T-helper 17 cell (primary cell): ENCODE measurements at places on chromosomes 5 and 9. TPM values are rescaled to one million over a fixed set of nuclear protein-coding genes. Genes with fewer than 3 reads are reported as not detected.
A peak's percentile ranks its signal among the peaks of the same experiment; 100 is the strongest.

INSL4 gene
- total RNA-seq = 0.16 TPM

FANCG gene
- 23.6 TPM for total RNA-seq

DCTN4 gene
- 88.0 TPM for total RNA-seq

HOMER1 gene
- 2.2 TPM for total RNA-seq

CDKN2A gene
- total RNA-seq = 5.7 TPM

SLC34A1 gene
- total RNA-seq = 0.40 TPM

SPAG8 gene
- total RNA-seq = 0.97 TPM

C9 gene
- total RNA-seq = not detected

CCL27 gene
- not detected for total RNA-seq

RMRP gene
- 7,466 TPM for total RNA-seq

GRCh38 chr9:20396509-20396908 lies 225.8 kb downstream of the MLLT3 start:
- no peak for DNase-seq
- H3K36me3 ChIP-seq = no peaks in the 10 kb centered on the region
- no peaks in the 10 kb centered on the region for H3K27me3 ChIP-seq
- no peak overlapping the region for H3K27ac ChIP-seq

DNA sequence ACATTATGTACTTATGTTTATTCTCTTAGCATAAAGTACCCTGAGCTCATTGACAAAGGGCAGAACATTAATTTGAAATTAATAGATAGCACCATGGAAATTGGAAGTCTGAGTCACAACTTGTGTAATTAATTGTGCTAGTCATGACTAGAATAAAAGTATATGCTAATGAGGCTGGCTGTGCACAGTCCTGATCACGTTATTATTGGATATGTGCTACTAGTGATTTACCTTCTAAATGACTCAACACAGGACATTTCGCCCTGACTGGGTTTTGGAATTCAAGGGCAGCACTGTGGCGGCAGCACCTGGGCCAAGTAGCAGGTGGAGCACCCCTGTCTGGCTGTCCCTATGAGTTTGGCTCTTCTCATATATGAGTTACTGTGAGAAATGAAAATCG lies 341.8 kb downstream of the ICE1 start:
- DNase-seq = no peak
- H3K4me1 ChIP-seq = no peaks in the 10 kb centered on the region
- H3K36me3 ChIP-seq = no peaks in the 10 kb centered on the region
- H3K27ac ChIP-seq = no peak overlapping the region

DNA sequence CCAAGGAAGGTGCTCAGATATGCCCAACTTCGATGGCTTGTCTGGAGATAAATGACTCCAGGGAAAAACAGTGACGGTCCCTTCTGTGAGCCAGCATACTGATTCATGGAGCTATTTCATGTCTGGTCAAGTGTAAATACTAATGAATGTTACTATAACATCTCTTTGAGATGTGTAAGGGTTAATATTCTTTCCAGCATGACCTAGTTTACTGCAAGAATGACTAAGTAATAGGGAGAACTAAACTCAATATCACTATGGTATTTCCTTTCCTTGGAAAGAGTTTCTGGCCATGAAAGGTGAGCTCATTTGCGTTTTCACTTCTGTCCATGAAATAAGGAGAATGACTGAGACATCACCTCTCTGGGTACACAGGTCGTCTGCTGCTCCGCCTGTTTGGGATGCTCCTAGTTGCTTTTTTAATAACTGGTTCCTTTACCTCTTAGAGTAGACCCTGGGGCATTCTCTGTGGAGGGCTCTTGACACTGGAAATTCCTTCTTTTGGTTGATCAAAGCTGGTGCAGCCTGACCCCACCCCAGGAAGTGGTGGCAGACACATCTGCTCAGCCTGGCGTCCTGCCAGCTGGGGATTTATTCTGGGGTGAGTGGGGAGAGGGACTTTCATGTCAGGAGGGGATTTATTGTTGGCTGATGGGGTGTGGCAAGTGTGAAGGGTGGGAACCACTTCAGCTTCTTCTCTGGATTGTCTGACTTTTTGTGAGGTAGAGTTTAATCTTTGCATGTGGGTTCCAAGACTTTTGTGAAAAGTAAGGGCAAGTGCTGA lies 250.0 kb upstream of the MPDZ start:
- H3K27me3 ChIP-seq = no peaks in the 10 kb centered on the region
- no peak overlapping the region for H3K4me3 ChIP-seq
- no peak for DNase-seq
- no peaks in the 10 kb centered on the region for H3K4me1 ChIP-seq
- H3K27ac ChIP-seq = no peak overlapping the region

- H3K4me3 ChIP-seq = no peak overlapping the region
- peaks cover 3% of the 10 kb centered on the region for H3K4me1 ChIP-seq
- no peak for DNase-seq
- peaks cover 11% of the 10 kb centered on the region for H3K27me3 ChIP-seq
These were observed 4.5 kb upstream of the TLE1 start for GRCh38 chr9:81693671-81694378.

- no peak overlapping the region for H3K27ac ChIP-seq
- DNase-seq = no peak
- H3K27me3 ChIP-seq = peaks cover 31% of the 10 kb centered on the region
- H3K4me3 ChIP-seq = no peak overlapping the region
These were observed 76.5 kb upstream of the PJA2 start for GRCh38 chr5:109486200-109486804.

GRCh38 chr9:70607926-70608325 lies 193.5 kb upstream of the KLF9 start:
- no peak overlapping the region for H3K4me3 ChIP-seq
- DNase-seq = no peak
- no peaks in the 10 kb centered on the region for H3K36me3 ChIP-seq

DNA sequence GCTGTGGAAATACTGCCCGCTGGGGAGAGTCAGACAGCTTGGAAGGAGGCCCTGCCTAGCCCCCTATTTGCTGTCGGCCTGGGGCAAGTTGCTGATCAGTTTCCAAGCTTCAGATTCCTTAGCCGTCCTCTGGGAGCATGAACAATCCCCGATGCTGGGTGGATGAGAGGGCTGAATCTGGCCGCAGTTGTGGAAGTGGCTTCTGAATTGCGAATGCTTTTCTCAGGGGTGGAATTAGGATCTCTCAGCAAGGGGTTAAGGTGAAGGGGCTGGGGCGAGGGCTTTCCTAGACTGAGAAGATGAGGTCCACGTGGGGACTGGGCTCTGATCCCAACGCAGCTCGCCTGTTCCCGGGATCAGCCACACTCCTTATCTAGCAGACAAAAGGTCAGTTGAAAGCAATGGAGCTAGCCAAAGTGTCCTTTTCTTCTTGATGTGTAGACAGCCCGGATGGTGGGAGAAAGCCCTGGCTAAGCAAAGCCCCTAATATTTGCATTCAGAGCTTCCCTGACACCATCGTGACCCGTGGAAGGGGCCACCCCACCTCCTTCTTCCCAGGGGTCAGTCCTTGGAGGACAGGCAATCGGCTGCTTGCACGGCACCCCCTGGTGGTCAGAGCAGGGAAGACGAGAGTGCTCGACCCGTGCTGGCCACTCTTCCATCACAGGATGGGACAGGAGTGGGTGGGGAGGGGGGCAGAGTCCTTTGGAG lies 54.9 kb downstream of the COL15A1 start:
- H3K27ac ChIP-seq = peak overlapping the region; percentile 67
- no peak overlapping the region for H3K4me3 ChIP-seq
- H3K27me3 ChIP-seq = peaks cover 28% of the 10 kb centered on the region
- H3K4me1 ChIP-seq = peaks cover 24% of the 10 kb centered on the region

DNA sequence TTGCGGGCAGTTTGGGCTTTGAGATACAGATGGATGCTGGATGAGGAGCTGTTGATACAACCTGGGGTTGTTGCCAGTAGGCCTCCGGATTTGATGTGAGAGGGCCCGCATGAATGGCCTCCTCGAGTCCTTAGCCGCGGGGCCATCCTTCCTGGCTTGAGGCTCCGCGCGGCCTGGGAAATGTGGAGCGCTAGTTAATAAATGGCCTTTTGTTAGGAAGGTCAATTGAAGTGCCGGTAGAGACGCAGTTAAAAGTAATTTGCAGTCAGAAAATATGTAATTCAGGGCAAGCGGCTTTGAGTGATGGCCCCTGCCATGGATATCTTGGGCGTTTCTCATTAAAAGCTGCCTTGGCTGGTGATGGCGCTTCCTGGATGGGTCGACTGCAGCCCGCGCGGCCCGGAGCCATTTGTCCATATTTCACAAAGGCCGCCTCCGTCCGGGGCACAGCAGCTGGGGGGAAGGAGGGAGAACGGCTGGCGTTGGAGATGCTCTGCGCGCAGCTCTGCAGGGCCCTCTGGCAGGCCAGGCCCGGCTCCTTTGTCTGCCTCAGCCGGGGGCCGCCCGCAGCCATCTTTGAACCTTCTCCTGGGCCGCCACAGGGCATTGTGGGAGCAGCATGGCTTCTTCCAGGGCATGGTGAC lies 11.2 kb downstream of the MVB12B start:
- no peak overlapping the region for H3K4me3 ChIP-seq
- H3K27me3 ChIP-seq = no peaks in the 10 kb centered on the region
- H3K36me3 ChIP-seq = peaks cover 5% of the 10 kb centered on the region
- H3K4me1 ChIP-seq = peaks cover 13% of the 10 kb centered on the region

DNA sequence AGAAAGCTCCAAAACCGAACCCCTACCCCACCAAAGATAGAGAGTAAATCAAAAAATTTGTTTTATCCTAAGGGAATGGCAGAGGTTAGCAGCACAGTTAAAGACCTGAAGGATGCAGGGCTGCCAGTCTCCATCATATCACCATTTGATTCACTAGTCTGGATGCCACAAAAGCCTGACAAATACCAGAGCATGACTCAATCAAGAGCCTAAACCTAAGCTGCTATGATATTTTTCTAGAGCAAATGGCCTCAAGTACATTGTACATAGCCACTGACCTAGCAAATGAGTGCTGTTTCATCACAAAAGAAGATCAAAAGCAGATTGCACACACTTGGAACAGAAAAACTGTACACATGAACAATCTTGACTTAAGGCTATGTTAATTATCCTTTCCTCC lies 48.0 kb downstream of the DPYSL3 start:
- no peak overlapping the region for H3K27ac ChIP-seq
- no peak for DNase-seq
- peaks cover 34% of the 10 kb centered on the region for H3K27me3 ChIP-seq
- H3K36me3 ChIP-seq = no peaks in the 10 kb centered on the region
- H3K4me3 ChIP-seq = no peak overlapping the region

DNA sequence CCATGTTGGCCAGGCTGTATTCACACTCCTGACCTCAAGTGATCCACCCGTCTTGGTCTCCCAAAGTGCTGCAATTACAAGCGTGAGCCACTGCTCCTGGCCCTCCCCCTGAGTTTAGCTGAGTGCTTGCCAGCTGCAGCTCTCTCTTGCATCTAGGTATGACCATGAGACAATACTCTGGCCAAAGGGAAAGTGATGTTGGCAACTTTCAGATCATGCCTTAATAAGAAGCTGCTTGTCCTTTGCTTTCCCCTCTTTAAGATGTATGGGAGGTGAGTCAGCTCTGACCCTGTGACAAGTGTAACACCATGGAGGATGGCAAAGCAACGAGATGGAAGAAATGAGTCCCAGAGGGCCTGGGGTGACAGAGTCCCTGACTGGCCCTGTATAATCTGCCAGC lies 18.7 kb upstream of the DCAF12 start:
- no peak for DNase-seq
- H3K4me1 ChIP-seq = peaks cover 6% of the 10 kb centered on the region
- H3K36me3 ChIP-seq = peaks cover 2% of the 10 kb centered on the region
- no peaks in the 10 kb centered on the region for H3K27me3 ChIP-seq
- no peak overlapping the region for H3K27ac ChIP-seq

- DNase-seq = no peak
- H3K4me3 ChIP-seq = no peak overlapping the region
- no peaks in the 10 kb centered on the region for H3K4me1 ChIP-seq
- no peak overlapping the region for H3K27ac ChIP-seq
These were observed 270.9 kb upstream of the IL12B start for GRCh38 chr5:159601216-159601615.

- peak overlapping the region; percentile 29 for H3K27ac ChIP-seq
- H3K27me3 ChIP-seq = no peaks in the 10 kb centered on the region
- no peaks in the 10 kb centered on the region for H3K36me3 ChIP-seq
- no peak overlapping the region for H3K4me3 ChIP-seq
- no peak for DNase-seq
These were observed 15.2 kb downstream of the CCDC125 start for GRCh38 chr5:69317391-69317790.

- H3K4me1 ChIP-seq = no peaks in the 10 kb centered on the region
- no peak for DNase-seq
These were observed 370.0 kb downstream of the NDUFS4 start for GRCh38 chr5:53930457-53930856.

DNA sequence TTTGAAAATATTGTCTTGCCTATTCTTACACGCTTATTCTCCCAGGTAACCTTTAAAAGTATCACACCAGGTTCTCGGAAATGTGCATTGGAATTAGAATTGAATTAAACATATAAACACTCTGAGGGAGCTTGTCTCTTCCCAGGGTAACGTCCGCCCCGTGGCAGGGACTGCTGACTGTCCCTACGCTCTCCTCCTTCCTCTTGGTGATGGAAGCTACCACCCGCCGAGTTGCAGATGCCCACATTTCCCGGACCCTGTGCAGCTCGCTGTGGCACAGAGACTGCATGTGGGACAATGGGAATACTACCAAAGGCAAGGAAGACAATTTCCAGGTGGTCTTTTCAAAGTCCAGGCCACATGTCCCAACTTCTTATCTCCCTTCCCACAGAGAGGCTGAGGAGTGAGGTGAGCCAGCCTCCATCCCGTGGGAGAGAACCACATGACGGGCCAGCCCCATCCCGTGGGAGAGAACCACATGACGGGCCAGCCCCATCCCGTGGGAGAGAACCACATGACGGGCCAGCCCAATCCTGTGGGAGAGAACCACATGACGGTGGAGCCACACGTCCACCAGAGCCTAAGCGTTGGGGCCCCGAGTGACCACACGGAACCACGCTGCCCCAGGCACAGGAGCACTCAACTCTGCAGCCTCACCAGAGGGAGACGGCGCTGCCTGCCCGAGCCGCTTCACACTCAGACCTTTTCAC lies 249.4 kb upstream of the IRX1 start:
- H3K27me3 ChIP-seq = no peaks in the 10 kb centered on the region
- H3K36me3 ChIP-seq = no peaks in the 10 kb centered on the region
- H3K4me1 ChIP-seq = no peaks in the 10 kb centered on the region
- DNase-seq = no peak

- peaks cover 6% of the 10 kb centered on the region for H3K36me3 ChIP-seq
- peaks cover 28% of the 10 kb centered on the region for H3K4me1 ChIP-seq
- peak overlapping the region; percentile 66 for H3K27ac ChIP-seq
These were observed 172.6 kb downstream of the RAPGEF6 start for GRCh38 chr5:131462454-131462853.

DNA sequence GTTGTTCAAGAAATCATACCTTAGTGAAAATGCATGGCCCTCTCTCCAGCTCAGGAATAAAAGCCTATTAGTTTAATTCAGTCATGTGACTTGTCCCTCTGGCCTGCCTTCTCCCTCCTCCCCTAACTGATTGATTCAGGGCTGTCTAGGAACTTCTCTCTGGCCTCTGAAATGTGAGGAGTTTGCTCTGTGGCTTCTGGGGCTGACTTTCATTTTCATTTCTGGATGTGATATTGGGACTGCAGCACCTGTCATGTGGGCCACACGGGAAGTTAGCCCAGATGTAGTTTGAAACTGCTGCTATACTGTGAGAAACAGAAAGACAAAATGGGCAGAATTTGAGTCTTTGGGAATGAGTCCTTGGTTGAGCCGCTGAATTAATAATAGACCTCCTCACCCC lies 44.8 kb downstream of the PARP8 start:
- peak overlapping the region; percentile 97 for H3K27ac ChIP-seq
- peak; percentile 33 for DNase-seq
- peak overlapping the region; percentile 94 for H3K4me3 ChIP-seq
- H3K36me3 ChIP-seq = peaks cover 5% of the 10 kb centered on the region

- no peak overlapping the region for H3K4me3 ChIP-seq
- H3K27me3 ChIP-seq = peaks cover 14% of the 10 kb centered on the region
- no peaks in the 10 kb centered on the region for H3K36me3 ChIP-seq
- H3K4me1 ChIP-seq = no peaks in the 10 kb centered on the region
- no peak for DNase-seq
These were observed 194.2 kb downstream of the TENT4A start for GRCh38 chr5:6907320-6907918.
